ENCODE measurements at places on chromosomes 1 and 21.

DNA sequence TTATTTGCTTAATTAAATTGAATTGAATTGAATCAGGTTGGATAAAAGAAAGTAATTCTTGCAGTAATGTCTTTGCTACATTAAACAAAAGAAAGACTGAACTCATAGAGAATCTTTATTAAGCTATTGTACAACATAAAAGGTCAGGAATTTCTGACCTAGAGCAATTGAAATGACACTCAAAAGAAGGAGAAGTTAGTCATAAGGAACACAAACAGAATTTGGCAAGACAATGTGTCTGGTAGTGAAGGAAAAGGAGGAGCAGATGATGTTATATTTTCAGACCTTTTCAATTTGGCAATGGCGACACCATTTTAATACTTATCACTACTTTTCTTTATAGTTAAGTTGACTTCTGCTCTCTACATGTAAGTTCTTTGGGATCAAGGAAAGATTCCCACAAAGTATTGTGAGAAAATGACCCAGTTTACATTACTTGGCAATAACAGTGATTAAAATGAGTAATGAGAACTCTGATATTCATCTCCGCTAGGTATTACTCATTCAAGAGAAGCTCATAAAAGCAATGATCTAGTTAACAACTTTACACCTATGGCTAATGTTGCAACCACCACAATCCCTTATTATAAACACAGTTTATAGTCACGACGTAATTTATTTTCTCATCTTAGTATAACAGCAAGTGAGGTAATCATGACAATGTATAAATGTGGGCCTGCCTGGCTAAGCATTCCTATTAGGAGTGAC is 14.7 kb upstream of the KRTAP21-1 start:
- no peak for DNase-seq

- no peak for DNase-seq
These were observed 54.2 kb downstream of the PTPRU start for GRCh38 chr1:29290414-29290985.

GRCh38 chr1:78322928-78323680 is 167.7 kb upstream of the PTGFR start:
- DNase-seq, result no peak

GRCh38 chr21:15421441-15421881 is 308.3 kb upstream of the USP25 start:
- no peak for DNase-seq

- DNase-seq, result no peak
These were observed 481.6 kb downstream of the PLPP3 start for GRCh38 chr1:56097713-56098112.

- DNase-seq, result no peak
These were observed 104.9 kb upstream of the TMPRSS2 start for GRCh38 chr21:41612674-41613532.

GRCh38 chr1:60916906-60917305 is 165.5 kb upstream of the NFIA start:
- no peak for DNase-seq

DNA sequence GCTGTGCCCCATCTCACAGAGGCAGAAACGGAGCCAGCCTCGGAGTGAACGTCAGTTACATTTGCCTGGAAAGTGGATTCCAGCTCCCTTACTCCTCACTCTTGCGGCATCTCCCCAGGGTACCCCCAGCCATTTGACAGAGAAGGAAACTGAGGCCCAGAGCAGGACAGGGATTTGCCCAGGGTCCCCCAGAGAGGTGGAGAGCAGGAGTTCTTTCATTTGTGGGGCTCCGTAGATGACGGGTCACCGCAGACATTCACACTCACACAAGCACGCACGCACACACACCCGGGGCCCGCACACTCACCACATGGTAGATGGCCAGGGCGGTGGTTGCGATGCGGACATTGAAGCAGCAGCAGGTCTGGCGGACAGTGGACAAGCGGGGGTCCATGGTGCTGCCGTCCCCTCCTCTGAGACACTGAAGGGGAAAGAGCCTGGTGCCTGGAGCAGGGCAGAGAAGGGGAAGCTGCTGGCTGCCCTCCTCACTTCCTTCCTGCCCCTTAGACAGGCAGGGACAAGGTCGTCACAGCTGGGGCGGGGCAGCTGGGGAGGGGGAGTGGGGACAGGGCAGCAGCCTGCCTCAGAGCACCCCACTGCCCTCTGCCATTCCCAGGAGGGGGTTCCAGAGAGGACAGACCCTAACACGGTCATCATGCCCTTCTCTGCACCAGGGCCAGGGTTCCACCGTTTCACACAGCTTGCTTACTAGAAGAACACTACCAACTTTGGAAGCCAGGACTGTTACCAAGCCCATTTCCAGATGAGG is at the start of gene LAPTM5:
Gene LAPTM5 (minus strand): TSS at position 423 of the 769 bp plus-strand sequence. CDS start 29 bp downstream, at position 394.
- peak; percentile 62 for DNase-seq

GRCh38 chr1:2251786-2252185 is 23.7 kb downstream of the SKI start:
- DNase-seq, result no peak

GRCh38 chr1:217482356-217483102 is 148.4 kb downstream of the GPATCH2 start:
- peak; percentile 59 for DNase-seq

DNA sequence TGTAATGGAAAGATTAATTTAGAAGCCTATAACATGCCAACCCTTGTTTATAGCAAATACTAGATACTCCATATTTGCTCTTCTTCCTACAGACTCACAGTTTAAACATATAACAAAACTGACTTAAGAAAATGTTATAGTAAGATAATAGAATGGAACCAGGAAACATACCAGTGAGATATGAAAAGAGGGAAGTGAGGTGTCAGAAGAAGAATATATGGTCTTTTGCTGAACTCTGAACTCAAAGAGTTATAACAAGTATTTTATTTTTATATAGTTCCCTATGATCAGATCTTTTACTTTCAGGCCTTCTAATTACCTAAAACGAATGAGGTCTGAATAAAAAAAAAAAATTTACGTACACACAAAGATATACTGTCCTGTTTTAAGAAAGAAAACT is 20.9 kb downstream of the TMED5 start:
- no peak for DNase-seq

DNA sequence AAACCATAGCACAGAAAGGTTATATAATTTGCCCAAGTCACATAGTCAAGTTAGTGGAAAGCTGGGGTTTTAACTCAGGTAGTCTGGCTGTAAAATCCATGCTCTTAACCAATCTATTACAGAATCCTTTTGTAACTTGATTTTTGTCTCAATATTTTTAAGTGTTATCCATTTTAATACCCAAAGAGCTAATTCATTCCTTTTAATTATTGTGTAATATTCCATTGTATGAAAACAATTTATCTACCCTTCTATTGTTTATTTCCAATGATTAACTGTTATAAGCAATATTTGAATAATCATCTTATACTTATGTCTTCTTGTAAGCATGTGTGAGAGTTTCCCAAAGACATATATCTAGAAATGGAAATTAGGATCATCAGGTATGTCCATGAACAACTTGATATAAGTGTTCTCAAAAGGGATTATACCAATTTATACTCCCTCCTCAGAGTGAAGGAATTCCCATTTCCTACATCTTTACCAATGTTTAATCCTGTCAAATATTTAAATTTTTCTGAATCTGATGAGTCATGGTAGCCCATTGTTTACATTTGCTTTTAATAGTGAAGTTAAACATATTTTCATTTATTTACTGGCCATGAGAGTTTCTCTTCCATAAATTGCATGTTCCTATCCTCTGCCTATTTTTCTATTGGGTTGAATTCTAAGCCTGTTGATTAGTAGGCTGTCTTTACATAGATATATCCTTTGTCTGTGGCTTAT is 13.9 kb downstream of the TEX50 start:
- no peak for DNase-seq

DNA sequence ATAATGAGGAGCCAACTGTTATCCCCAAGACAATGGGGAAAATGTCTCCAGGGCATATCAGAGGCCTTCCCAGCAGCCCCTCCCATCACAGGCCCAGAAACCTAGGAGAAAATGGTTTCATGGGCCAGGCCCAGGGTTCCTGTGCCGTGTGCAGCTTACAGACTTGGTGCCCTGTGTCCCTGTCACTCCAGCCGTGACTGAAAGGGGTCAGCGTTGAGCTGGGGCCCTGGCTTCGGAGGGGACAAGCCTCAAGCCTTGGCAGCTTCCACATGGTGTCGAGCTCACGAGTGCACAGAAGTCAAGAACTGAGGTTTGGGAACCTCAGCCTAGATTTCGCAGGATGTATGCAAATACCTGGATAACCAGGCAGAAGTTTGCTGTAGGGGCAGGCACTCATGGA is 18.1 kb downstream of the SIPA1L2 start:
- DNase-seq, result no peak

GRCh38 chr21:29152916-29153315 is 22.5 kb downstream of the MAP3K7CL start:
- DNase-seq, result no peak

GRCh38 chr1:91278754-91279153 is 125.9 kb downstream of the HFM1 start:
- no peak for DNase-seq

DNA sequence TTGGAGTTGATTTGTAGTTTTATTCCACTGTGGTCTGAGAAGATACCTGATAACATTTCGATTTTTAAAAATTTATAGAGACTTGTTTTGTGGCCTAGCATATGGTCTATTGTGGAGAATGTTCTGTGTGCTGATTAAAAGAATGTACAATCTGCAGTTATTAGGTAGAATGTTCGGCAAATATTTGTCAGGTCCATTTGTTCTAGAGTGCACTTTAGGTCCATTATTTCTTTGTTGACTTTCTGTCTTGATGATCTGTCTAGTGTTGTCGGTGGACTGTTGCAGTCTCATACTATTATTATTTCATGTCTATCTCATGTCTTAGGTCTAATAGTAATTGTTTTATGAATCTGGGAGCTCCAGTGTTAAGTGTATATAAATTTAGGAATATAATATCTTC is 116.8 kb downstream of the NME7 start:
- DNase-seq, result no peak

DNA sequence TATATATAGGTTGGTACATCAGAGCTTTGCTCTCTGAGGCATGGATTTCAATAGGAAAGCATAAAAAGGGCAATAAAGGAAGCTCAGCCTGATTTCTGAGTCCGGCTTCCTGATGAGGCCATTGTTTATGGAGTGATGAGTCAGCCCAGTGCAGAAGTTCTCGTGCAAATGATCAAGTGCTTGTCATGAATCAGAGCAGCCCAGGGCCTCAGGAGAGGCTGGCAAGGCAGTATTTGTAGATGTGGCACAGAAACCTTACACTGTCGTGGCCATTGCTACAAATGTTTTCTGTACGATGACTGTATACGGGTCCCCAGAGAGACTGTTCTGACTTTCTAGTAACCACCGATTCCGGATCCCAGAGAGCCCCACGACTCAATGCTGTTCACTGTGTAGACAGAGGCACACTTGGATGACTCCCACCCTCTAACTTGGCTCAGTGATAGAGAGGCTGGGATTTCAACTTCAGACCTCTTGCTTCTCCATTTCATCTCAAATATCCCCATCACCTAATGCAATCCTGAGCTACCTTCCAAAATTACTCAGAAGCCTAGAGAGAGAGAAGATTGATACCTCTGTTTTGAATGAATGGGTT is 26.8 kb downstream of the UMODL1 start:
- no peak for DNase-seq

DNA sequence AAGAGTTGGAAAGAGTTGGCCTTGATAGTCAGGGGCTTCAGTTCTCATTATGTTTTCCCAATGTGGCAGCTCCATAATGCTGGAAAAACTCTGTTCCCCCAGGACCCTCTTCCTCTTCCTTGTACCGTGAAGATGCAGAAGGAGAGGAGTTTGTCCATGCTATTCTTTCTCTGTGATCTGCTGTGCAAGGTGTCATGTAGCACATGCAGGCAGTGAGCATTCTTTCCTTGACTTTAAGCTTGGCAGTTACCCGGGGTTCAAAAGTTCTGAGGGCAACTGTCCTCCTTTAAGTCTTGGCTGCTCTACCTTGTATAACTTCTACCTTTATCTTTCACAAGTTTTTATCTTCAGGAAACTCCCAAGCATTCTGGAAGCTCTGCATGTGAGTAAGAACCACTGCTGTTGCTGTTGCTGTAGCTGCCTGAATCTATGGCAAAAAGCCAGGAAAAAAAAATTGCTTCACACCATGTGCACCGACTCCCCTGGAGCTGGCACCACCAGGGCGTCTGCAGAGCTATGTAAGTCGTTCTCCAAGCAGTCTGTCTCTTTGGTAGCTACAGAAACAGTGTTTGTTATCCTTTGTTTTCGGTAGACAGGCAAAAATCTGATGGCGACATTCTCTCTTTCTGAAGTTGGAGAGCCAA is 42.7 kb upstream of the SLC16A1 start:
- DNase-seq, result no peak

DNA sequence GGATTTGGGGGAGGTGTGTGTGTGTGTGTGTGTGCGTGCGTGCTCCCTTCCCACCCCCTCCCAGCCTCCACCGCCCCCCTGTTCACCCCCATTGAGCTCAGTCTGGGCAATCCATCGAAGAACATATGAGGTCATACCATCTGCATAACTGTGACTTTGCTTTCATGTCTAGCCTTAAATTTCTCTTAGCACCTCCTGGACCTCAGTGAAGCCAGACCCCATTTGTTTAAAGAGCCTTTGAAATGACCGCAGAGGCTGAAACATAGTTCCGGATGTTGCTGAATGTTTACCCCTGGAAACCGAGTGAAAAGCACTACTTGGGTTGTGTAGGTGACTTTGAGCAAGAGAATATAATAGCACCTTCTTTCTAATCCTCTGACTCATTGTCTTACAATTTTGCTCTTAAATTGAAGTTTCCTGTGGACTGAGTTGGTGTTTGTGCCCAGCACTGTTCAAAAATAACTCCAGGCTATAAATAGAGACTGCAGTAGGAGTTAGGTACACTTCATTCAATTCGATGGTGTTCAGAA is 75.4 kb downstream of the UBE4B start:
- no peak for DNase-seq

DNA sequence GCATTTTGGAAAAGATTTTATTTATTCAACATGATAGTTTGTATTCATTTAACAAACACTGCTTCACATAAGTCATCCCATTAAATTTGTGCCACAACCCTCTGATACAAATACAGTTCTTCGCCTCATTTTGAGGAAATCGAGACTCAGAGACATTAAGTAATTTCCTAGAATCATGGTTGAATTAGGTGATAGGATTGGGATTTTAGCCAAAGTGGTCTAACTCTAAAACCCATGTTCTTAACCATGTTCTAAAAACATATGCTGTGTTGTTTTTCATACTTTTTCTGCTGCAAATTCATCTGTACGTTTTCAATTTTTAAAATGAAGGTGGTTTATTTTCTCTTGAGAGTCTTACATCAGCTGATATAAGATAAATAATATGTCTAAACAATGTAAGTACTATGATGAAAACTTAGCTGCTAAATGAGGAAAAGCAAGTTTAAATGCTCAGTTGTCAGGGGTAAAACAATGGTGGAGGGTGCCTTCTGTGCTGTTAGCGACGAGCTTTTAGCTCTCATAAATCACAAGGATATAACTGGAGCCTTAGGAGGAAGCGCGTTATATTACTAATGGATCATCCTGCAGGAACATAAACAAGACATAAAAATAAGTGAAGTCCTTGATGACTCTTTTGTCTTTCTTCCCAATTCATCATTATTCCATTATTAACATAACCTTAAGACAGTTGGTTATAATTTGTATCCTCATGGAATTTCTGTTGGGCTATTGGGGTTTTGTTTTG is 97.7 kb downstream of the CACHD1 start:
- DNase-seq, result no peak

Measured in activated naive CD4-positive, alpha-beta T cell treated with Interleukin-2 at 50 U/mL for 16 hours (primary cell).